T-helper 1 cell (primary cell): ENCODE measurements at places on chromosomes 4 and X.

- no peak for DNase-seq
These were observed 375.4 kb downstream of the ZNF674 start for GRCh38 chrX:46169808-46170207.

GRCh38 chr4:64559571-64559970, 150.3 kb upstream of the TECRL start:
- DNase-seq, result no peak

DNA sequence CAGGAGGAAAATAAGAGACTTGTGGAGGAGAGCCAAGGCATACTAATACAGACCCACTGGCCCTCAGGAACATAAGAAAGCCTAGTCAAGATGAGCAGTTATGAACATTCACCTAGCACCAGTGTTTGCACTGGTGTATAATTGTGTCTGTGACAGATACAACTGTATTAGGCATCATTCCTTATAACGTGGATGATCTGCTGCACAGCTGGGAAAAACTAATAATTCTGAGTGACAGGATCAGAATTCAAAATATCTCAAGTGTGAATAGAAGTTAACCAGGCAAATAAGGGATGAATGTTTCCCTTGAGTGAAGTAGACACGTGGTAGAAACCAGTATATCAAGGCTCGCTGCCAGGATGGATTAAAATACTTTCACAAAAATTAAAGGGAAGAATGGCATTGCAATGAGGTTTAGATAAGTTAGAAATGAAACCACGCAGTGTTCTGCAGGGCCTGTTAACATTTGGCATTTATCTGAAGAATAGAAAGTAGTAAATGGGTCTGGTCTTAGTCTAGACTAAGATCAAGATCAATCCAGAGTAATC, 325.9 kb downstream of the EPHA5 start:
- DNase-seq, result no peak

DNA sequence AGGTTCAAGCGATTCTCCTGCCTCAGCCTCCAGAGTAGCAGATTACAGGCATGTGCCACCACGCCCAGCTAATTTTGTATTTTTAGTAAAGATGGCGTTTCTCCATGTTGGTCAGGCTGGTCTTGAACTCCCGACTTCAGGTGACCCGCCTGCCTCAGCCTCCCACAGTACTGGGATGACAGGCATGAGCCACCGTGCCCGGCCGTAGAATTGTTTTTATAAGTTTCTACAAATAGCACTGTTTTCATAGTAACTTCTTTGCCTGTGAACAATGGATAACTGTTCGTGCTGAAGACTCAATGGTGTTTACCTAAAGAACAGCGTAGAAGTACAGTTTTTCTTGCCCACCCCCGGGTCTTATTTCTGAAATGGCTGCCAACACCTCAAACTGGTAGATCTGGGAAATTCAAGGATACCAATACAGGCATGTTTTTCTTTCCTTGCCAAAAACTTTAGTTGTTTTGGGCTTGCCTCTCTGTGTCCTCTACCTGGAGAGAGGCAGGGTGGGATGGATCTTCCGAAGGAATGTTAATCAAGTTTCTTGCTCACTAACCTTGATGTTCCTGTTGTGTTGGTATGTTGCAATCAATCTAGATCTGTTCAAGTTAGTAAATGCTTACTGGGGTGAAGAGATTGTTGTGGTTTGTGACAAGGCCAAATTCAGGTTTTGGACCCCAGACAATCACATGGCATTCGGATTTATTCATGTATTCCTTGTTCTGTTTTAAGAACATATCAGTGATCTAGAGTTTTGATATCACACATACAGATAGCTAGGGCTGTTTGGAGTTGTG, 2.8 kb upstream of the RUFY3 start:
- no peak for DNase-seq

DNA sequence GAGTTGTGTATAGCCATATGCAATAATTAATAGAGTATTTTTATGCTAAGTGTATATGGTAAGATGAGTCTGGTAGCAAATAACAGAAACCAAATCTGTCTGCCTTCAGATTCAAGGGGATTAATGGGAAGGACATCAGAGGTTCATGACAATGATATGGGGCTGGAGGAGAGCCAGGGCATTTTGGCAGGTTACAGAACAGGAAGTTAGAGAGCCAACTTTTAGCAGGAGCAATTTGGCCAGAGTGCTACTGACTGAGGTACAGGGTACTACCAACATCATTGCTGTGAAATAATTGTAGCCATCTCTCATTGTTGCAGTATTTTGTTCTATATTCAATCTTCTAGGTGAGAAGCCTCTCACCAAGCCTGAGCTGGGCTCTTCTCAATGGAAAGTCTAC, 210.9 kb upstream of the FAM47A start:
- no peak for DNase-seq

GRCh38 chr4:110442309-110442708, 33.6 kb upstream of the ENPEP start:
- no peak for DNase-seq

- DNase-seq, result no peak
These were observed 556.4 kb upstream of the CPEB2 start for GRCh38 chr4:14445882-14446281.

DNA sequence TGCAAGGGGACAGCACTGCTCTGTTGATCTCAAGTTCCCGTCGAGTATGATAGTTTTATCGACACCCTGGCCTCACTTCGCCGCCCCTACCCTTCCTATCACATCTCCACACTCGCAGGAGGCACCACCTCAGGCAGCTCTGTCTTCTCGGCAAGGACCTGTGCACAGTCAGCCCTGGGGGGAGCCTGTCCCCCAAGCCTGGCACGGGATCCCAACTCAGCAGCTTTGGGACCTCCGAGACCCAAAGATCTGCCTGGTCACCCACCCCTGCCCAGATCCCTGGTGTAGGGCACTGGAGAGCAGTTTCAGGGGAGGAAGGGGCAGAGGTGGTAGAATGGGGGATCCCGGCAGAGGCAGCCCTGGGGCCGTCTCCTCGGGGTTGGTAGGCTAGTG, 18.0 kb upstream of the UBA1 start:
- DNase-seq, result no peak

GRCh38 chr4:136713140-136713539, 819.2 kb downstream of the PCDH18 start:
- no peak for DNase-seq

- no peak for DNase-seq
These were observed 175.1 kb downstream of the AR start for GRCh38 chrX:67718926-67719325.

- no peak for DNase-seq
These were observed 31.7 kb downstream of the DLG3 start for GRCh38 chrX:70476166-70476933.

DNA sequence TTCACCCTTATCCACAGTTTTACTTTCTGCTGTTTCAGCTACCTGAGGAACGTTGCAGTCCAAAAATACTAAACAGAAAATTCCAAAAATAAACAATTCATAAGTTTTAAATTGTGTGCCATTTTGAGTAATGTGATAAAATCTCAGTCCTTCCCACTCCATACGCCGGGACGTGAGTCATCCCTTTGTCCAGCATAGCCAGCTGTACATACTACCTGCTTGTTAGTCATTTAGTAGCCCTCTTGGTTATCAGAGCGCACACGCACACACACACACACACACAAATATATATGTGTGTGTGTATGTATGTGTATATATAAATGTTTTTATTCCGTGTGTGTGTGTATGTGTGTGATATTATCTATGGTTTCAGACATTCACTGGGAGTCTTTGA, 4.8 kb upstream of the CCSER1 start:
- no peak for DNase-seq

DNA sequence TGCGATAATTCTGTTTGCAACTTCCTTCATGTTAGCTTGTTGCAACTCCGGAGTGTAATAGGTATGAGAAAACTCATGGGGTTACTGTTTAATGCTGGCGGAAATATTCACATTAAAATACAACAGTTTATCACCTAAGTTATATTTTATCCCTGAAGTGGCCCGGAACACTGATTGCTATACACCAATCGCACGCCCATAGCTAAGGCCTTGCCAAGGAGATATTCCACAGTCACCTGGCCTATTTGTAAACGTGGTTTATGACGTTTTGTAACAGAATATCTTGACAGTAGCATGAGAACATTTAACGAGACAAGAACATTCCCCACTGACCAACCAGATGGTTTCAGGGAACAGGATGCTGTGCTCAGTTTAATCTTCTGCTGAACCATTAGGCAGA, 23.2 kb upstream of the FAM90A26 start:
- no peak for DNase-seq

DNA sequence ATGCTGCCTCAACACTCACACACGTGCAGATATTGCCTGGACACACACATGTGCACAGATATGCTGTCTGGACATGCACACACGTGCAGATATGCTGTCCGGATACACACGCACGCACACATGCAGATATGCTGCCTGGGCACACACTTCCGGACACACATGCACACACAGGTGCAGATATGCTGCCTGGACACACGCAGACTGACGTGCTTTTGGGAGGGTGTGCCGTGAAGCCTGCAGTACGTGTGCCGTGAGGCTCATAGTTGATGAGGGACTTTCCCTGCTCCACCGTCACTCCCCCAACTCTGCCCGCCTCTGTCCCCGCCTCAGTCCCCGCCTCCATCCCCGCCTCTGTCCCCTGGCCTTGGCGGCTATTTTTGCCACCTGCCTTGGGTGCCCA, 14.7 kb downstream of the FGFRL1 start:
- DNase-seq, result no peak

GRCh38 chr4:74230902-74231499, 73.1 kb downstream of the MTHFD2L start:
- peak; percentile 72 for DNase-seq

GRCh38 chr4:6095023-6095752, 77.0 kb upstream of the C4orf50 start:
- DNase-seq, result no peak

GRCh38 chr4:112552668-112553067, 36.7 kb upstream of the NEUROG2 start:
- DNase-seq, result no peak

GRCh38 chr4:88722276-88722780, 24.7 kb upstream of the NAP1L5 start:
- DNase-seq, result no peak

GRCh38 chr4:40747207-40747835, 2.4 kb upstream of the NSUN7 start:
- no peak for DNase-seq

- no peak for DNase-seq
These were observed 24.6 kb downstream of the TRO start for GRCh38 chrX:54945224-54945623.

GRCh38 chr4:147855571-147856009, 123.7 kb downstream of the ARHGAP10 start:
- DNase-seq, result no peak

- no peak for DNase-seq
These were observed 17.8 kb downstream of the JADE1 start for GRCh38 chr4:128827296-128827695.

DNA sequence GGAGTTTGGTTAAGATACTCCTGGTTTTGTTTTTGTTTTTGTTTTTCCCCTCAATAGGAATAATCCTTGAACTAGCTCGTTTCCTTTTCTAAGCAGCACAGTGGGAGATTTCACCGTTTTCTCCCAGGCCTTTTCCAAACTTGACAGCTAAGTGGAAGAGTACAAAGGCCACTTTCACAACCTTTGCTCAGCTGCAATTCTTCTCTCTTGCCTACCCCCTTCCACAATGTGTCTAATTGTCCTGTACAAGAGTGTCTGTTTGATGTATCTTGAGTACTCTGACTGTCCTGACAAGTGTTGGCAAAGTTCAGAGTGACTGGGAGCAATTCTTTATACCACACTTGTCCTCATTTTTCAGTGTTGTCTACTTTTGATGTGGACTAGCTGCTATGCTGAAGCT, 674.3 kb upstream of the AMOT start:
- DNase-seq, result no peak

DNA sequence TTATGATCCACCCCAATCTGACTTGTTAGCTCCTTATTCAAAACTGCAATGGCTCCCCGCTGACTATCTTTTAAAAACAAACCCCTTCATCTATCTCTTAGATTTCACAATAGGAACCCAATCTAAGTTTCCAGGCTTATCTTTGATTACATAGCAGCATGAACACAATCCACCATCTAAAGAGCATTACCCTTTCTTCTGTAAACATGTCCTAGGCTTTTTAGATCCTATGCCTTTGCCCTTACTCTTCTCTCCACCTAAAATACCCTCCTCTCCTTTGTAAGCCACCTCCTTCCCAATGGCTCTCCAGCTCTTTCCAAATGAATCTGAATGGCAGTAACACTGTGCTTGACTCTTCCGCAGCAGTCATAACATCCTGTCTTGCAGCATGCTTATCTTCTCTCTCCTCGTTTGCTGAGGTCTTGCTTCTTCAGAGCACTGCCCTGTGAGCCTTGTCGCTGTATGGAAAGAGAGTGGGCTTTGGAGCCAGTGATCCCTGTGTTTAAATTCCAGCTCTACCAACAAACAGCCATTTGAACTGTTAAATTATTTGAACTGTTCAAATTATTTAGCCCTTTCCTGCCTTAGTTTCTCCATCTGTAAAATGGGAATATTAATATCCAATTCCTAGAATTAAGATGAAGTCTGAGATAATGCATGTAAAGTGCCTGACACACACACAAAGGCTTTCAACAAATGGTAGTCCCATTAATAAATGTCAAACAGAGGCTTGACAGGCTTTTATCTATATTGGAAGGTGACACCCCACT, 16.2 kb upstream of the TSPAN5 start:
- no peak for DNase-seq

DNA sequence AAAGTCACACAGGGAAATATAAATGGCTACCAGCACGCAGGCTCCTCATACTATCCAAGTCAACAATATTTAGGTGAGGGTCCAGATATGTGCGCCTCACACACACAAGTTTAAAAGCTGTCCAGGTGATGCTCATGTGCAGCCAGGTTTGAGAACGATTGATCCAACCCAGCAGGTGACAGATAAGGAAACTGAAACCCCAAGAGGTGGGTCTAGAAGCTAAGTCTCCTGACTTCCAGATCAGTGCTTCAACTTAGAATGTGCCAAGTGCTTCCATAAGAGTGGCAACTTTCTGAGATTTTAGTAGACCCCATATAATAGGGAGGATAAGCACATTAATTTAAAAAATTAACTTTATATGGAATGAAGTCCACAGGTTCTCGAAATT, 54.4 kb upstream of the NAP1L5 start:
- no peak for DNase-seq

- DNase-seq, result no peak
These were observed 6.4 kb upstream of the HAUS7 start for GRCh38 chrX:153476666-153477363.

DNA sequence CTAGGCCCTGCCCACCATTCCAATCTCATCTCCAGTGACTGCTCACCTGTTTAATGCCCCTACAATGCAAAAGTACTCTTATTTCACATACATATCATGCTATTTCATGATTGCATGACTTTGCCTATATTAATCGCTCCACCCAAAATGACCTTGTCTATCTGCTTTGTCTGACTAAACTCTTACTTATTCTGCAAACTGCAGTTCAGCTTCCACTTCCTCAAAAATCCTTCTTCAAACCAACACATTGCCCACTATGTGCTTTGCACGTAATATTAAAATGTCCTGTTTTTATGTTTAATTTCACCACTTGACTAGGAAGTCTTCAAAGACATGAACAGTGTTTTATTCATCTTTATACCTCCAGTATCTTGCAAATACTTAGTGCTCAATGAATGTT, 229.6 kb downstream of the OPHN1 start:
- no peak for DNase-seq

GRCh38 chr4:28228561-28229491, 1368.2 kb downstream of the STIM2 start:
- no peak for DNase-seq

GRCh38 chr4:97845758-97846157, 297.5 kb downstream of the STPG2 start:
- DNase-seq, result no peak
